Bladder microvascular endothelial cell (primary cell): ENCODE measurements at places on chromosomes 7 and 10. TPM values are rescaled to one million over a fixed set of nuclear protein-coding genes. Genes with fewer than 3 reads are reported as not detected.

DGKB gene
- not detected in 2 replicates for total RNA-seq

AKR1D1 gene
- not detected in 2 replicates for total RNA-seq

DNAJC12 gene
- 0.65 and 3.9 TPM in 2 replicates for total RNA-seq

GOLGA7B gene
- total RNA-seq: not detected in 2 replicates

GRM8 gene
- total RNA-seq: not detected in 2 replicates

SLC25A28 gene
- total RNA-seq: 11.8 and 17.1 TPM in 2 replicates

PIP gene
- not detected in 2 replicates for total RNA-seq

ZNF804B gene
- not detected in 2 replicates for total RNA-seq

HYAL4 gene
- 1.2 TPM in 1 of 2 replicates, not detected in the other for total RNA-seq

SLC18A3 gene
- total RNA-seq: not detected in 2 replicates

ACTL6B gene
- not detected in 2 replicates for total RNA-seq

RARRES2 gene
- 0.19 TPM in 1 of 2 replicates, not detected in the other for total RNA-seq

SAMD9L gene
- 20.4 and 26.6 TPM in 2 replicates for total RNA-seq

PRTFDC1 gene
- total RNA-seq: 5.7 and 9.1 TPM in 2 replicates

TRIM74 gene
- total RNA-seq: 0.06 TPM in 1 of 2 replicates, not detected in the other

CDNF gene
- 0.81 TPM in 1 of 2 replicates, not detected in the other for total RNA-seq

MYOF gene
- total RNA-seq: 145 and 254 TPM in 2 replicates

HIPK2 gene
- total RNA-seq: 6.0 and 13.5 TPM in 2 replicates

PLEKHS1 gene
- total RNA-seq: not detected in 2 replicates

SAP25 gene
- not detected in 2 replicates for total RNA-seq

ASB4 gene
- not detected in 2 replicates for total RNA-seq

LLCFC1 gene
- total RNA-seq: not detected in 2 replicates

YKT6 gene
- 61.8 and 74.7 TPM in 2 replicates for total RNA-seq

GFRA1 gene
- 1.6 and 131 TPM in 2 replicates for total RNA-seq

SEMA4G gene
- 1.8 and 2.8 TPM in 2 replicates for total RNA-seq

HOXA1 gene
- total RNA-seq: 0.49 and 0.63 TPM in 2 replicates

GDF2 gene
- not detected in 2 replicates for total RNA-seq

LDB3 gene
- total RNA-seq: not detected in 2 replicates

PALD1 gene
- total RNA-seq: 105 and 132 TPM in 2 replicates

SFTPA1 gene
- not detected in 2 replicates for total RNA-seq
